ENCODE measurements at places on chromosomes 2 and 18. TPM values are rescaled to one million over a fixed set of nuclear protein-coding genes. Genes with fewer than 3 reads are reported as not detected.

UPP2 gene
- 0.51 TPM for total RNA-seq

LOXL3 gene
- total RNA-seq: 1.6 TPM

MEX3C gene
- 16.1 TPM for total RNA-seq

LHCGR gene
- not detected for total RNA-seq

CNDP1 gene
- 0.09 TPM for total RNA-seq

ITGB6 gene
- total RNA-seq: 0.08 TPM

CACNB4 gene
- total RNA-seq: 0.33 TPM

MGAT4A gene
- total RNA-seq: 17.3 TPM

CCDC150 gene
- 5.7 TPM for total RNA-seq

RNF152 gene
- 6.8 TPM for total RNA-seq

EVX2 gene
- total RNA-seq: not detected

PCBP1 gene
- total RNA-seq: 64.0 TPM

MDH1B gene
- total RNA-seq: 0.33 TPM

GRCh38 chr18:79764131-79764530 is 33.6 kb upstream of the KCNG2 start:
- no peak for DNase-seq

- no peak for DNase-seq
Measured at GRCh38 chr2:163878718-163879117, 142.9 kb upstream of the FIGN start.

- no peak for DNase-seq
Measured at GRCh38 chr2:168730344-168730743, 72.1 kb upstream of the NOSTRIN start.

- no peak for DNase-seq
Measured at GRCh38 chr2:205675861-205676516, 6.3 kb upstream of the NRP2 start.

DNA sequence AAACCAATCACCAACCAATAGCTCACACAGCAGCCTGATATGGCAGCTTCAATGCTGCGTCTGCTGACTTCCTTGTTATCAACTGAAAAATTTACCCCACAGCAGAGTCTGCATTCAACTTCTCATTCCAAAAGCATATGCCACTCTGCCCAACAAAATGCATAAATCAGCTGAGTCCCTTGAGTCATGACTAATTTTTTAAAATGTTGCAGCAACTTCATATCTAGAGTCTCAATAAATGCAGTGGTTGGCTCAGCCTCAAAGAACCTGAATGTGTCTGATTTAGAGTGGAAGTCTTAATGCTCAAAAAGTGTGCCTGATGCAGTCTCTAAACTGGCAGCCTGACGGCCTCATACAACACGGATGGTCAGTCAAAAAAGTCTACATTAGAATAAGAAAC is 46.5 kb downstream of the FARSB start:
- no peak for DNase-seq

- no peak for DNase-seq
Measured at GRCh38 chr2:160299540-160299939, 99.5 kb upstream of the ITGB6 start.

GRCh38 chr2:218229239-218229638 is 12.2 kb downstream of the ARPC2 start:
- DNase-seq: no peak

GRCh38 chr2:67649331-67650261 is 252.5 kb downstream of the ETAA1 start:
- no peak for DNase-seq

- DNase-seq: no peak
Measured at GRCh38 chr2:174121175-174121574, 127.2 kb downstream of the OLA1 start.

DNA sequence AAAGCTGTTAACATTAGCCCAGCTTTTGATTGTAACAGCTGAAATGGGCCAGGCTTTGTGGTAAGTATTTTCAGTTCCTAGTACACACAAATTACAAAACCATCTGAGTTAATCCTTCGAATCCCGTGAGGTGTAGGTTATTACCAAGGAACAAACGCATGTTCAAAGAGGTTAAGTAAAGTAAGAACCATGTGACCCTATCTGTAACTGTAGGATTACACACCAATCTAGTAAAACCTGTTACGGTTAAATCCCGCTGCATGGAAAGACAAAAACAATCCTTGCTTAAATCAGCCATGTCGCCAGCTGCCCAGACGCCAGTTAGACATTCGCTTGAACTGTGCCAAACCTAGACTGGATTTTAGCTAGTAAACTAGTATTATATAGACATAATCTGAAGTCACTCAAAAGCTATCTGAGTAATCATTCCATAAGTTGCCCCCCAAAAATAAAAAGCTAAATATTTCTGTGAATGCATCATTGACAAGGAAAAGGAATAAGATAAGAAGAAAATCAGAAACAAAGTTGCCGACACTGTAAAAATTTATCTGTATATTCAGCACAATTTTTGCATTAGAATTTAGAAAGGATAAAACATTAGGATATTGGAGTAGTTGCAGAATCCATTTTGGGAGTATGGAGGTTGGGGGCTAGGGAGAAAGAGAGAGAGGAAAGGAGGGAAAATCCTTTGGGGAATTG is 638.0 kb downstream of the CNTNAP5 start:
- DNase-seq: no peak

GRCh38 chr2:148914463-148914862 is 39.4 kb downstream of the KIF5C start:
- no peak for DNase-seq

- DNase-seq: no peak
Measured at GRCh38 chr18:79695856-79696850, 16.6 kb downstream of the CTDP1 start.

- no peak for DNase-seq
Measured at GRCh38 chr2:119137502-119137901, 21.0 kb downstream of the C1QL2 start.

DNA sequence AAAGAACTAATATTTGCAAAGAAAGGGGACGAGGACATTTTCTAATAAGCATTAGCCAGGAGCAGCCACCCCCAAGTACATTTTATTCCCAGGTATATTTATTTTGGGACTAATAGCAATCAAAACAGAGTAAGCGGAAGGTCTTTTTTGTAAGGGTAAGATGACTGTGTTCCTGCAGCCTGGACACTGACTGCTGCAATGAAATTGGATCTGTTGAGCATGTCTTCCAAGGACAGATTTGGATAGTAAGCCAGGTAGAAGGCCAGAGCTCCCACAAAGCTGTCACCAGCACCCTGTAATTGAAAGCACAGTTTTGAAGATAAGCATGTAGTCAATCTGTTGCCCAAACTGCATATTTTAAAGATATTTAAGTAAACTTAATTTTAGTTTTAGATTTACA is 10.0 kb downstream of the MRPL33 start:
- DNase-seq: no peak

- DNase-seq: peak; percentile 16
Measured at GRCh38 chr2:19818543-19818942, 83.2 kb downstream of the TTC32 start.

DNA sequence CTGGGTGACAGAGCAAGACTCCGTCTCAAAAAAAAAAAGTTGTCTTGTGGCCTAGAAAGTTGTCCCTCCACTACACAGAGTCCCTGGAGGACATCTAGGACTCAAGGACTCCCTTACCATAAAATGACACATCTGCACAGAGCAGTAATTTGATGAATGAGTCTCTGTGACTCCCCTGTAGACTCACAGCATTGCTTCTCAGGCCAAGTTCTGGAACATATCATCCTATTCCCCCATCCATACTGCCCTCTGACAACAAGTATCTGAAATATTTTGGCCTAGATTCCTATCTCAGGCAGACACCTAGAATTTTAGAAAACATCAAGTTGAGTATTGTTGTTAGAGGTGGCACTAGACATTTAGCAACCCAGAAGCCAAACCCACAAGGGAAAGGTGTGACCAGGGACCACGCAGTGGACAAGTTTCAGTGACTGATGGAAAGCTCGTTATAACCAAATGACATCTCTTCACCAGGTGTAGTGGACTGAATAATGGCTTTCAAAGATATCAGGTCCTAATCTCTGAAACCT is 97.9 kb upstream of the ATP8B1 start:
- DNase-seq: no peak

GRCh38 chr2:222169346-222169745 is 129.5 kb downstream of the PAX3 start:
- no peak for DNase-seq

DNA sequence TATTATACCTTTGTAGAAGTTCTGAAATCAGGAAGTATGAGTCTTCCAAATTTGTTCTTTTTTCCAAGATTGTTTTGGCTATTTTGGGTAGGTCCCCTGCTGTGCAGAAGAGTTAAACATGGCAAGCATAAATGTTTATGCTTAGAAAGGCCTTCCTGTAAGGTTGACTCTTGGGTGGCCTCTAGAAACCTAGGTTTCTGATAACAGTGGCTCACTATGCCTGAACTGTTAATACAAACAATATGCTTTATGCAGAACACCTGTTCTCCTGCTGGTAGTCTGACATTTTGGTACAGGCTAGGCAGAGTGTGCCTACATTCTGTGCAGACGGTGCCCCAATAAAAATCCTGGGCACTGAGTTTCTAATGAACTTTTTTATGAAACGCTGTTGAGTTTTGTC is 10.1 kb downstream of the PTPN18 start:
- no peak for DNase-seq
